Activated B cell treated with CpG ODN at 0.5 μM for 24 hours (primary cell): ENCODE measurements at places on chromosomes 3 and 15.

- no peak for DNase-seq
Measured at GRCh38 chr15:54567408-54568035, 589.3 kb downstream of the UNC13C start.

- DNase-seq: no peak
Measured at GRCh38 chr15:34665498-34666116, 82.2 kb upstream of the GOLGA8B start.

GRCh38 chr3:132550579-132551305, 46.3 kb upstream of the ACKR4 start:
- no peak for DNase-seq

DNA sequence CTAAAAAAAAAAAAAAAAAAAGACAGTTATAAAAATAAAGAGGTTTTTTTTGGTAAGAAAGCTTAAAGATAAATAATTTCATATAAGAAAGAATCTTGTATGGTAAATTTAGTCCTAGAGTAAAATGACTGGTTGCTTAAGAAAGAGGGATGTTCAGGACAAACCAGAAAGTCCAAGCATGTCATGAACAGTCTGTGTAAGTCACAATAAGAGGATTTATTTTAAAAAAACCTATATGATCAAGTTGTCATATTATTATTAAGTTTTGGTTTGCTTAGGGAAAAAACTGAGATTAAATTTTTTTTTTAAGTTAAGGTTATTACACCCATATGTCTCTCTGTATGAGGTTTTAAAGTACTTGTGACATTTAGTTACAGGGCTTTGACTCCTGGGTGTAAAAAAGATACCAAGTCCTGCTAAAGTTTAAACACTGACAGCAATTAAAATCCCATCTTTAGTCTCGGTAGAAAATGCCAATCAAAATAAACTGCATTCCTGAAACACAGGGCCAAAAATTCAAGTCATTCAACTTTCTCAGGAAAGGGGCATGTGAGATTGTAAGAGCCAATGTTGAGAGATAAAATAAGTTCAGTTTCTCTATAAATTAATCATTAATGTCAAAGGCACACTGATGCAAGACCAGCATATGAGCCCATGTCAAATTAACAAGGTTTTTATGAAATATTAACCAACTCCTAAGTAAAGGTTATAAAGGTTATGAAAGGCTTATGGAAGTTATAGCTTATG, 8.5 kb upstream of the BDH1 start:
- no peak for DNase-seq

DNA sequence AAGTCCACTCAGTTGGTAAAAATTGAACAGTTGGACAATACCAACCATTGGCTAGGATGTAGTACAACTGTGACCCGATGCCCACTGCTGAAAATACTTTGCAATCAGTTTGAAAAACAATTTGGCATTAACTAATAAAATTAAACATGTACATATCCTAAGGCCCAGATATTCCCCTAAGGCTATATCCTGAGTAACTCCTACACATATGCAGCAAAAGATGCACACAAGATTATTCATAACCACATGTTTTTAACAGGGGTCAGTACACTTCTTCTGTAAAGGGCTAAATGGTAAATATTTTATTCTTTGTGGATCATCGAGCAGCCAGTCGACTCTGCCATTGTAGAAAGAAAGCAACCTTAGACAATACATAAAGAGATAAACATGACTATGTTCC, 116.3 kb downstream of the MEX3B start:
- DNase-seq: no peak

- no peak for DNase-seq
Measured at GRCh38 chr3:55069950-55070349, 142.1 kb upstream of the LRTM1 start.

DNA sequence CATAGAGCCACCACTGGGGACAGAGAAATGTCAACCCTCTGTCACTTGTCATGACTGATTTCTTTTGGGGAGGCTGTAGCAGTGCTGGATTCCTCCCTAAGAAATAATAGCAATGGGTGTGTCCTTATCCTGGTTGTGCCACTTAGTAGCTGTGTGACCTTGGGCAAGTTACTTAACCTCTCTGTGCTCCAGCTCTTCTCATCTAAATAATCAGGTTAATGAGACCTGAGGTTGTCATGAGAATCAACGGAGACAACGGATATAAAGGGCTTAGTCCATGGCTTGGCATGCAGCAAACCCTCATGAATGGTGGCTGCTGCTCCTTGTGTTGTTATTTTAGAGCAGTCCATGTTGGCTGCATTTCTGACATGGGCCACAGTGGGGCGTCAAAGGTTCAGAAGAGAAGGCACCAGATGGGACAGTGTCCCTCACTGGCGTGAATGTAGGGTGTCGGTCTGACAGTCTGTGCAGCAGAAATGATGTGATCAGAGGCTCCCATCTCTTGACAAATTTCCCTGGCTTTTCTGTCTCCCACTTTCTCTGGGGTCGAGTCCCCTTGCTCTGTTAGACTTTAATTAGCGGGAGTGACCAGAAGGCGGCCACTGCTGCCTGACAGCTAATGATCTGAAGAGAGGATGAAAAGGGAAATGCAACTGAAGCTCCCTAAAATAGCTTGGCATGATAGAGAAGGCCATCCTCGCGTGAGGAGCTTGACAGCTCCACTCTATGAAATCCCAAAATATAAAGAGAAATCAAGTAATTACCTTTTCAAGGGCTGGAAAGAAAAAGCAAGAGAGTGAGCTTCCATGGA, 209.4 kb downstream of the CADPS start:
- no peak for DNase-seq

DNA sequence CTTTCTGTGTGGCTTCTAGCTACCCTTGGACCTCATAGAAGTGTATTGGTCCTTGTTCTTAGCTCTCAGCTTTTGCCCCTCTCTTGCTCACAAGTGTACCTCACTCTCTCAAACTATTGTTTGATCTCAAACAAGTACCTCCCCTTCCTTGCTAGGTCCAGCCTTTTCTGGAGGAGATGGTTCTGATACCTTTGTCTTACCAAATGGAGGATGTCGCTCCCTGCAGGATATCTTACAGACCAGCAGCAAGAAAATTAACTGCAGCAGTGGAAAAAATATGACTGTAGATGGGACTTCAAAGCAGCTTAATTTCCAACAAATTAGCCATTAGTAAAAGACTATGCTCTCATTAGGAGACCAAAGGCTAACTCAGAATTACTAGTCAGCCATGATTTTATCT, 388.1 kb upstream of the ROBO2 start:
- DNase-seq: no peak

DNA sequence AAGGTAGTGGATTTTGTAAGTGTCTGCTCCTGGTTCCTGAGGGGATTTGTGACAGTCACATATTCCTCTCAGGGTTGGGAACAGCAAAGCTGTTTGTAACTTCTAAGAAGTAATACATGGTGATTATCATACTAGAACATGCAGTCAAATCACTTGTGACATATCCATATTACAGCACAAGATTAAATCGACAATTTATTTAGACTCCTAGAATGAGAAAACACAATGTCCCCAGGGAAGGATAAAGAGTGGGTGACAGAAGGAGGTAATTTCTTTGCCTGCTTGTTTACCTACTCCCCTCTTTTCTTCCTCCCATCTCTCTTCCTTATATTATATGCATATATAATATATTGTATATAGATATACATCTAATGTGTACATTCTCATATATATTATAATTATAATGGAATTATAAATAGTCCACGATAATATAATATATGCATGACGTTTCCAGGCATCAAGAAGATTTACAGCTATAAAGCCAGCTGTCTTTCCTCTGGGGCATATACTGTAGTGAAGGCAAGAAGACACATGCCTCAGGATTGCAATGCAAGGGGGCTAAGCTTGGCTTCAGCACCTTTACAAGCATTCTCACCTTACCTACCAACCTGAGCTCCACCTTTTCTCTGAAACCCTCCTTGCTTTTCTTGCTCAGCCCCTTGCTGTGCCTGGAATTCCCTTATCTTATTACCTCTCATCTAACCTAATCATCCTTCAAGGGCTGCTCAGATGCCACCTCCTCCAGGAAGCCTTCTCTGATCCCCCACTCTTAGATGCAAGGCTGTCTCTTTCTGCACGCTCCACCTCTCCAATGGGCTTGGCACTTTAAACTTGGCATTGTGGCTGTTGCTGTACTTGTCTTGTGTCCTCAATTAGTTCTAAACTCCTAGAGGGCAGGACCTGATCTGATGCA, 73.1 kb upstream of the PIAS1 start:
- no peak for DNase-seq

GRCh38 chr3:80297720-80298119, 529.9 kb upstream of the ROBO1 start:
- DNase-seq: no peak

DNA sequence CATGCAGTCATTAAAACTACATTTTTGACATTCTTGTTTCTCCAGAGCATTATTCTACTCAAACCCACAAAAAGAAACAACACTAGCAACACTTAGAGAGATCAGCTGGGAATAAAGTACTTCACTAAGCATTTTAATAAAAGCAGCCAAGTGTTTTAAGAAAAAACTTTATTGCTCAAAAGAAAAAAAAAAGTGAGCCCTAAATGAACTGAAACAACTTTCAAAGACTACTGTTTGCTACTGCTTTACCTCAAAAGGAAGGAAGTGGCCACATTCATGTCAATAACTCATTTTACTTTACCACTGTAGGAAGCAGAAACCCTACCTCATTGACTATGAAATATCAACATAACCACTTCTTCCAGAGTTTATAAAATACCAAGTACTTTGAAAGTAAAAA, 91.3 kb downstream of the UACA start:
- DNase-seq: no peak

- DNase-seq: peak; percentile 16
Measured at GRCh38 chr3:116770815-116771450, 61.4 kb downstream of the TUSC7 start.

DNA sequence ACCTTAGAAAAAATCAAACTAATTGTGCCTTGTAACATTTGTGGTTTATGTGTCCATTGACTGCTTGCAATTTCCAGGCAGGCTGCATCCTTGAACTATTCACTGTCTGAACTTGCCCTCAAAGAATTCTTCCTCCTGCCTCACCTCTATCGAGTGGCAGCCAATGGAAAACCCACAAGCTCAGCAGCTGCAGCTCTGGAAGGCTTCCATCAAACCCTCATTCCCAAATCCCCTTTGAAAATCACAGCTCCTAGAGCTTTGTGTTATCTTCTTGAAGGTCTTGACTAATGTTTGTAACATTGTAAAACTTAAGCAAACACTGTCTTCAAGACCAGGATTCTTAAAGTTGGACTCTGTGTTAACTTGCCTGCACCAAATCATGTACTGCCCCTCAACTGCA, 81.1 kb downstream of the FILIP1L start:
- no peak for DNase-seq

GRCh38 chr3:14174483-14174882, 3.9 kb downstream of the XPC start:
- DNase-seq: no peak

GRCh38 chr3:13011573-13012220, 61.5 kb downstream of the IQSEC1 start:
- peak; percentile 63 for DNase-seq

GRCh38 chr3:121681792-121682191, 21.1 kb upstream of the HCLS1 start:
- DNase-seq: no peak

GRCh38 chr3:45208586-45208985, 17.5 kb downstream of the TMEM158 start:
- no peak for DNase-seq

GRCh38 chr15:42723068-42723467, 13.9 kb downstream of the CDAN1 start:
- DNase-seq: no peak

- DNase-seq: no peak
Measured at GRCh38 chr3:170863816-170864215, 6.2 kb downstream of the RPL22L1 start.

DNA sequence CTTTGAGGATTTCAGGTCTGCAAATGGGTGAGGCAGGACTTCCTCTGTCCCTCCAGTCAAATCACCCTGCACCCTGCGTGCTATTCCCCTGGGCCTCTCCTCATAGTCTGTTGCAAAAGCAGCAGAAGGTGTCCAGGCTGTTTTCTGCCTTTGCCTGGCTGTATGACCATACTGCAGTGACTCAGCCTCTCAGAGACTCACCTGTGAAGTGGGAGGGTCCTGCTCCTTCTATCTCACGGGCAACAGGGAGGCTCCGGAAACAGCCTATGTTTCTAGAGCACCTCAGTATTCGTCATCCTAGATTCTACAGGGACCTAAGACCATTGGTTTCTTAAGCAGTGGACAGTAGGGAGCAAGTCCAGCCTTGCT, 216.4 kb downstream of the TLE3 start:
- DNase-seq: no peak

DNA sequence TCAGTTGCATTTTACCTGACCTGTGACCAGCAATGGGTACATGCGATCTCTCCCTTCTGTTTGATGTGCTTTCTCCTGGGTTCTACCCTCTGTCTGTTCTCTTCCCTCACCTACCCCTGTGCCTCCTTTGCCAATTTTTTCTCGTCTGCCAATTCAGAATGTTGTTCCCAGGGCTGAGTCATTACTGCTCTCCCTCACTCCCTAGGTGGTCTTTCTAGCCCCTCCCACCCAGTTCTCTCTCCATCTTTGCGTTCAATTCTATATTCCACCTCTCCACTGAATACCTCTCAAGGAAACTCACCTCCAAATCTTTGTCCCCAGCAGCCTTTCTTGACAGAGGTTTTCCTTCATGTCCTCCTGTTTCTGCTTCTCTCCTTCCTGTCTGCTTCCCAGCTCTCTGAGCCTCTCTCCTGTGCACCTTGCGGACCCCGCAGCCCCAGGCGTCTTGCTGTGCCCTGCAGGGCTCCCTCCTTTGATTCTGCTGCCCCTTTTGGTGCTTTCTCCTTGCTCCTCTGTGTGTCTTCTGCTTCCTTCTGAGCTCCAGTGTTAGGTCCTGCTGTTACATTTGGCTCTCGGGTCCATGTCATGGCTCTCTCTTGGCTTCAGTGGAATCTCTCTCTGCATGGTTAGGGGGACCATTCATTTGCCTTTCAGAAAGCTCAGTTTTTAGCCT, 398.2 kb upstream of the TPM1 start:
- DNase-seq: no peak

DNA sequence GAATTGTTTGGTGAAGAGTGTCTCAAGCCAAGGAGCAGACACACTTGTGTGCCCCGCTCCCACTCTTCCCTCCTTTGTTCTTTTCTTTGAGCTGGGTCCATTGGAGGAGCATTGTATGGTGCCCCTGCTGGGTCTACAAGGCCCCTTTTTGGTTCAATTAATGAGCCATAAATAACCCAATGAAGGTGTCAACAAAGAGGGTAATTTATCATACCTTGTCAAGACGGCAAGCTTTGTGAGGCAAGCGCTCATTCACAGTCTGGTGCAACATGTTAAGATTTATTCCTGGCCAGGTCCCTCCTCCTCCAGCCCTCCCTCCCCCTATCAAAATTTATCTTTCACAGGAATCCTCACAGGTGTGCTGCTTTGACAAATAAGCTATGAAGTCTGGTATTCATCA, 300.1 kb downstream of the RORA start:
- DNase-seq: no peak

DNA sequence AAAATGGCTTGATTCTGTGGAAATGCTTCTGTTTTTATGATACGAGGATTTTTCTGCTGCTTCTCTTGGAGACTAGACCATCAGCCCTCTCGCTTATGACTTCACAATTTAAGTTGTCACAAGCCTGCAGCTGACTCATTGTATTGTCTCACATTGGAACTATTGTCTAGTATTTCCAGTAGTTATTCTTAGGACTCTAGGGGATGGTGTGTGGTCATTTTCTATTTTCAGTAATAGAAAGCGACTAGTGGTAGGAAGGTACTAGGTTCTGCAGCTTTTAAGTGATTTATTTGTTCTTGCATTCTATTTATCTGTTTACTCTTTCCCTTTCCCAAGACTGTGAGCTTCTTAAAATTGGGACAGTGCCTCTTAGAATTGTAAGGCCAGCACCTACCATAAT, 66.3 kb upstream of the CRTC3 start:
- DNase-seq: no peak
